ENCODE measurements at places on chromosomes 3 and 15.

- no peak for DNase-seq
These were observed 443.3 kb downstream of the VGLL3 start for GRCh38 chr3:86547692-86548091.

- DNase-seq, result no peak
These were observed 12.5 kb downstream of the ARPP21 start for GRCh38 chr3:35651851-35652250.

DNA sequence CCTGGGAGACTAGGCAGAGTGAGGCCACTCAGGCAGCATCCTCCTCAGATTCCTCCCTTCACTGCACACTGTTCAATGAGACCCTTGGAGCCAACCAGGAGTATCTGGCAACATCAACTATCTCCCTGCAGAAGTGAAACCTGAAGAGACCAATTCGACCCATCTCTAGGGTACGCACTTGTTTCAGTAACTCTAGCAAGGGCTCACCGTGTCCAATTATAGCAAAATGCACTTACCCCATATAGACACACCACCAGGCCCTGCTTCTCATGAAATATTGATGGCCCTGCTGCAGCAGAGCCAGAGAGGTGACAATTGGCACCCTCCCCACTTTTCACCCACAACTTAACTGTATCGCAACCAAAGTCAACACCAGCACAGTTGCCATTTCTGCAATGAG is 196.1 kb upstream of the IGF1R start:
- no peak for DNase-seq

GRCh38 chr15:80492409-80492808 is 88.2 kb downstream of the ARNT2 start:
- DNase-seq, result no peak

DNA sequence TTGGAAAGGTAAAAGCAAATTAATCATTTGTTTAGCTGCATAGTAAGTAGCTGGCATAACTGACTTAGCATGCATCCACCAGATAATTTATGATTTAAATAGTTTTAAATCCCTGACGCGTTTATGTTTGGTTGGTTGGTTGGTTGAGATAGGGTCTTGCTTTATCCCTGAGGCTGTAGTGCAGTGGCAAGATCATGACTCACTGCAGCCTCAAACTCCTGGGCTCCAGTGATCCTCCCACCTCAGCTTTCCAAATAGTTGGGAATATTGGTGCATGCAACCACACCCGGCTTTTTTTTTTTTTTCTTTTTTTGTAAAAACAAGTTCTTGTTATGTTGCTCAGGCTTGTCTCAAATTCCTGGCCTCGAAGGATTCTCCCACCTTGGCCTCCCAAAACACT is 263.4 kb downstream of the MCTP2 start:
- no peak for DNase-seq

- peak; percentile 48 for DNase-seq
These were observed 98.9 kb upstream of the FRMD4B start for GRCh38 chr3:69484507-69485393.

DNA sequence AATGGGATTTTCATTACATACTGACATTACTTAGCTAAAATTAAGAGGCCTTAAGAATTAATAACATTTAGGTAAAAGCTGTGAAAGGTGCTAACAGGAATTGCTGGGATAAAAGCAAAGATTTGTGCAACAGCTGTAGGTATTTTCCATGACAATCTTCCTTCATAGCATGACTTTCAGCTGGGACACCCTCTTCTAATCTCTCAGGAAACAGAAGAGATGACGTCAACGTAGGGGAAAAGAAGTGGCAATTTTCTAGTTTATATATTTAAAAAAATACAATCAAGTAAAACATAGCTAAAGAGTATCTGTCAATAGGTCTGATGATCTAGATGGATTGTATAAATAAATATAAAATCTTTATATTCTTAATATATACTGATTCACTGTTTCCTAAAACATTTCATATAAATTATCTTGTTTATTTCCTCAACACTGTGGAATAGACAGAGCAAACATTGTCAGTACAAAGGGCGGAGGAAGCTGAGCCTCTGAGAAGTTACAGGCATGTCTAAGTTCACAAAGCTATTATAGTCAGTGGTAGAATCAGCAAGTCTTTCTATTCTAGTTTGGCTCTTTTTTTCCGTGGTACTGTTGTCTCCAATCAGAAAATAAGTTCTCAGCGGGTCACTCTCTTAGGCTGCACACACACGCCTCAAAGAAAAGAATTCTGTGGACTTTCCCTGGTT is 217.0 kb downstream of the P3H2 start:
- DNase-seq, result no peak

GRCh38 chr3:138846262-138846791 is 11.6 kb upstream of the PIK3CB start:
- DNase-seq, result no peak

- no peak for DNase-seq
These were observed 17.4 kb downstream of the FSD2 start for GRCh38 chr15:82788496-82788895.

DNA sequence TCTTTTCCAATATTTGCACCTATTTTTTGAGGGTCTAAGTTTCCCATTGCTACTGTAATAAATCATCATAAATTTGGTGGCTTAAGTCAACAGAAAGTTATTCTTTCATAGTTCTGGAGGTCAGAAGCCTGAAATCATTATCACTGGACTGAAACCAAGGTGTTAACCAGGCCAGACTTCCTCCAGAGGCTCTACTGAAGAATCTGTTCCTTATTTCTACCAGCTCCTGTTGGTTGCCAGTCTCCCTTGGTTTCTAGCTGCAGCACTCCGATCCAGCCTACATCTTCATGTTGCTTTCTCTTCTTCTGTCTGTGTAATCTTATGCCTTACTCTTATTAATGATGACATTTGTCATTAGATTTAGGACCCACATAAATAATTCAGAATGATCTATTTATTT is 22.0 kb upstream of the ARPP21 start:
- DNase-seq, result no peak

DNA sequence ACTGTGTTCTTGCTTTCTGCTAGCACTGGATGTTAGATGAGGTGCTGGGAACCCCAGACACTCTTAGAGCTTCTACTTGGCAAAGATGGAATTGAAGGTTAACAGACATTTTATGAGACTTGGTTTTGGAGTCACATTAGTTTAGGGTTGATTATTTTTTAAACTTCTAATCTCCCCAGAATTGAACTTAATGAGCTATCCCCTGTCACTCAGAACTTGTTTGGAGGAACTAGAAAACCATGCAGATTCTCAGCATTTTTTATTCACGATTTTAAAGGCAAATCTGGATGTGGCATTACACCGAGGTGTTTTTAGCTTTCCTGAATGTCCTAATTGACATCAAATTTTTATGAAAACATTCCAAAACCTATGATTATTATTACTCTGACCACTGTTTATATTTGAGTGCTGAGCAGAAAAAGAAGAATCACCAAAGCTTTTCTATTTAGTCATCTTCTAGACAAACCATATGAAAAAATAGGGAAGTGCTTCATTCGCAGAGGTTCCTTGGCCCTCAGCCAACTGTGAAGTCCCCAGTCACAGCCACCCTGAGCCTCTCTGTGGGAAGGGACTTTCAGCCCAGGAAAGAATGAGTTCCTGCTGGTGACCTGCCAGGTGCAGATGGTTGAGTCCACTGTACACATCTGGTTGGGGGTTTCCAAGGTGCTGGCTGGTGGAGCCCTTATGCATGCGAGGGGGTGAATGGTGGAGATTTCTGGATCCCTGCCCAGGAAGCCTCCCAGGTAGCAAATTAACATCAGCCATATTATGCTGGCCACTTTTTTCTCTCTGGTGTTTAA is 196.0 kb upstream of the TOPAZ1 start:
- peak; percentile 37 for DNase-seq

DNA sequence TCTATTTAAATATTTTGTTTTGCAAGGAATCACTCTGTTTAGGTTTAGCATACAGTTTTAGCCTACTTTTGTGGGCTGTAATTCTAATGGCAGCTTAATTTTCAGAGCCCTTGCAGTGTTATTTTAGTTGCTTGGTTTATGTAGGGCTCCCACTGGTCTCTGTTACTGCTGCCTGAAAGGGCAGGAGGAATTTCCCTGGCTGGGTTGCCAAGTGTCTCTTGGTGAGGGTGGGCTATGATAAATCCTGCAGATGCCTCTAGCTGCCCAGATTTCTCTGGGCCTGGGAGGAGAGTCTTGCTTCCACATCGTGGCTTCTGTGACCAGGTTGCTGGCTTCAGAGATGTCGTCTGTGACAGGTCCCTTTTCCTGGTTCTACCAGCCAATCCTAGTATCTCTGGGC is 36.2 kb downstream of the ILDR1 start:
- no peak for DNase-seq
